Activated naive CD4-positive, alpha-beta T cell treated with anti-CD3 and anti-CD28 coated beads, Interleukin-2, amount 10 ng/mL, durations not matched to agents 7 days and 5 days (primary cell): ENCODE measurements at places on chromosomes 16 and 17.

DNA sequence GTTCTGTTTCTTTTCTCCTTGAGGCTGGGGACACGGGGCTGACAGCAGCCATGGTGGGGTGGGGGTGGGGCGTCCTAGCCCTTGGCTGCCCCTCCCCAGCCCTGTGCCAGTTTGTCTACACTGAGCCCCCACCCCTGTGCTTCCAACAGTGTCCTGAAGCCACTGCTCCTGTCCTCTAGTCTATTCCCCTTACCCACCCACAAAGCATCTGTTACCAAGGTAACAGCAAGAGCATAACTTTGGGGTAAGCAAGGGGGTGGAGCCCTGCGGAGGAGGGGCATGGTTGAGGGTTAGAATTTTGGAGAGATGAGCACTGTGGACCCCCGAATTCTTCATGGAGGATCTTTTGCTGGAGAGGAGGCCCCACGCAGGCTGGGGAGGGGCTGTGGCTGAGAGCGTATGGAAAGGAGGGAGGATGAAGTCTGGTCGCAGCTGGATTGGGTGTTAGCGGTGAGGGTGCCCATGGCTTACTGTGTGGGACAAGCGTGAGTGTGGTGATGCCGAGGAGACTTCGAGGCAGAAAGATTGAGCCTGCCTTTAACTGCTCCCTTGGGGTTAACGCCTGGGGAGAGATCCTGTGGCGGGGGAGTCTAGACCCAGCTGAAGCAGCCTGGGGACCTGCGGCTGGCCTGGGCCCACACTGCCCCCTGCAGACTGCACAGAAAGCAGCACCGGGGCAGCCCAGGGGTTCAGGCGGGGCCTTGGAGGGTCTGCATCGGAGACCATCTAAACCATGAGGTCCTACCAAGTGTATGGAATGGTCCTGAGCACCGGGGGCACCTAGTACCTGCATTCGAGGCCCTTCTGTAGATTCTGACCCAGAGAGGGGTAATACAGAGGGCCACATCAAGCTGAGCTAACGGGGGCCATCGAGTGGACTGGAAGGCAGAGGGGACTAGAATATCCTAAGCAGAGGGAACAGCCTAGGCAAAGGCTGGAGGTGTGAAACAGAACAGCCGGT is 6.1 kb upstream of the STAC2 start:
- peak; percentile 66 for DNase-seq

DNA sequence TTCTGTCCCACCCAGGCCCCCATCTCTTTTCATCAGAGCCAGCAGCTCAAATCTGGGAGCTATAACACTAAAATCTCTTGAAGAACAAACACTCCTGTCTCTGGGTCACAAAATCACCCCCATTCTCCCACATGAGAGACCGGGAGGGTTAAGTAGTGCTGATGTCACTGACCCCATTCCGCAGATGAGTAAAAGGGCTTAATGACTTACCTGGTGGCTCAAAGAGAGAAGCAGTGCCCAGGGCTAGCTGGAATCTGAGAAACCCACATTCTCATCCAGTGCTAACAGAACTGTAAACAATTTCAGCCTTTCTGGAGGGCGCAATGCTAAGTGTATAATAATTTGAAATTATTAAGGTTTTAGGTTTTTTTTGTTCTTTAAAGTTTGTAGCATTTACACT is 26.3 kb upstream of the LHX1 start:
- no peak for DNase-seq

- peak; percentile 87 for DNase-seq
Observed at GRCh38 chr17:82418001-82418986, at the start of the genes HEXD and OGFOD3. TSS of gene HEXD (plus strand) at chr17:82418347. CDS start at chr17:82419800, 1,453 bp downstream. TSS of gene OGFOD3 (minus strand) at chr17:82418586. CDS start at chr17:82418485, 101 bp downstream.

GRCh38 chr17:69540356-69540755 is 125.9 kb downstream of the MAP2K6 start:
- no peak for DNase-seq

DNA sequence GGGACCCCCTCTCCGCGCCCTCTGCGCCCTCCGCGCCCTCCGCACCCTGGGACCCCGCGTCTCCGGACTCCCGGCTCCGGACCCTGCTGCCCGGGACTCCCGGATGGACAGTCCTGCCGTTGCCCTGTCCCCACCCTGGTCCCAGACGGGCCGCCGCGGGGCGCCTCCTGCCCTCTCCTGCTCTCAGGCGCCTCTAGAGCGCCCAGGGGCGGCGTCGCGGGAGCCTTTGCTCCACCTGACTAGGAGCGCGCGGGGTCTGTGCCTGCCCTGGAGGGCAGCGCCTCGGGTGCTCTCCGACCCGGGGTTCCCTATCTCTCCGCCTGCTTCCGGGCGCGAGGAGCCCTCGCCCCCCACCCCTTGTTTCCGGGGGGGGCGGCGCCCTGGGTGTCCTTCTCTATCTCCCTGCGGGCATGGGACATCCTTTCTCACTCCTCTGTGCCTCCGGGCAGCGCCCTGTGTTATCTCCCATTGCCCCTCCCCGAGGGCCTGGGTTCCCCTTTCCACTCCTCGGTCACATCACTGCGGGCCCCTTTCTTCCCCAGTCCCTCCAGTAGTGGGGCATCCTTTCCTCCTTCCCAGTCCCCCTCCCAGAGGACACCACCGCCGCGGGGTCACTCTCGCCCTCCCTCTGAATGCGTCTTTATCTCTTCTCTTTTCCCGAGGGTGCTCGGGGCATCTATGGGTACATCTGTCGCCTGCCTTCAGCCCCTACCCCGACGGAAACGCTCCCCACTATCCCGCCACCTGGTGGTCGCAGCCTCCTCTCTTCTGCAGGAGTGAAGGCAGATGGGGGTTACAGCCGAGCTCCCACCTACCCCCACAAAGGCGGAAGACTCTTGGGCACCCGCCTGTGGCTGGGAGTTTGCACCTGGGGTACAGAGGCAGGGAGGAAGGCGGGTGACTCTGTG is 875 bp downstream of the PRKCB start:
- DNase-seq = peak; percentile 72

- DNase-seq = no peak
Observed at GRCh38 chr16:57871456-57871855, 69.2 kb upstream of the KIFC3 start.

DNA sequence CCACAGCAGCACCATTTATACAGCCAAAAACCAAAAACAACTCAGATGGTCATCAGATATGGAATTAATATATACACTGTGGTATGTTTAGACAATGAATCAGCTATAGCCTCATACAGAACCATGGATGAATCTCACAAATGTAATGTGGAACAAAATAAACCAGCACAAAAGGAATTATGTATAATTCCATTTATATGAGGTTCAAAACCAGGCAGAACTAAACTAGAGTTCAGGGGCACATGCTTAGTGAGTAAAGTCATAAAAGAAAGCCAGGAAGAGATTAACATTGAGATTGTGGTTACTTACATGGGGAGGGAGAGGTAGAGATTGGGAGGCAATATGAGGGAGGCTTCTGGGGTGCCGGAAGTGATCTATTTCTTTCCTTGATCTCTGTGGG is 231.1 kb downstream of the COPRS start:
- DNase-seq = no peak

- DNase-seq = peak; percentile 84
Observed at GRCh38 chr17:45149037-45149668, 878 bp downstream of the HEXIM1 start.

DNA sequence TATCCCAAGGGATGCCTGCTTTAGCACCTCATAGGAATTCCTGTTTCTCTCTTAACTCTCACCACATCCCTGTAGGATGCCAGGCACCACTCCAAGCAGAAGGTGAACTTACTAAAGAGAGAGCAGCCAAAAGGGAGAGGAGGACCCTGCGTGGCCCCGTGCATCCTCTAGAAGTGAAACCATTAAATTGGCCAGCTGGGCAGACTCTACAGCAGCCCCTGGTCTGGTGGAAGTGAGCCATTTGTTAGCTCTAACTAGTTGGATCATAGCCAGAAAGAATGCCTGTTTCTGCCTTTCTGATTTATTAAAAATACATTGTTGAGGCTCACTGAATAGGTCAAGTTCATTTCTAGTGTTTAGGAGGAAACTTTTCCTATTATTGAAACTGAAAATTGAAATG is 22.3 kb downstream of the TMEM11 start:
- DNase-seq = no peak

- peak; percentile 25 for DNase-seq
Observed at GRCh38 chr16:56451753-56452689, 667 bp downstream of the OGFOD1 start.

DNA sequence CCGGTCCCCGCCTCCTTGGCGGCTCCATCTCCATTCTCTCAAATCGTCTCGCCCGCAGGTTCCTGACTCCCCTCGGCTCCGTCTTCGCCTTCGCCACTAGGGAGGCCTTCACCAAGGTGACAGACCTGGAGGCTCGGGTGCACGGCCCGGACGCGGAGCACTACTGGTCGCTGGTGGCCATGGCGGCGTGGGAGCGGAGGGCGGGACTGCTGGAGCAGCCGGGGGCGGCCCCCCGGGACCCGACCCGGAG is 862 bp downstream of the GLTPD2 start:
- DNase-seq = no peak

DNA sequence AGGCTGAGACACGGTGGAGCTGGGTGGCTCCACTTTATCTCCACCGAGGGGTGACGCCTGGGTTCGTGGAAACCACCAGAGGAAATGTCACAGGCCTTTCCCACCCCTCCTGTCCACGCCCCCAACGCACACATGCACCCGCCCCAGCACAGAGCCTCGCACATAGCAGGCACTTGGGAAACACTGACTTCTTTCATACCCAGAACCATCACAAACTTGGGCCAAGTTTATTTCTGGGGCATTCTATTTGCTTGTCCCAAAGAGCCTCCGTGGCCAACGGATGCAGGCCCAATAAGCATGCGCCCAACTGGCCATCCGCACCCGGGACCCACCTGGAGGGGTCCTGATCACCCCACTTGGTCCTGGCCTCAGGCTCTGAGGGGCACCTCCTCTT is 3.3 kb downstream of the BCAR1 start:
- no peak for DNase-seq

DNA sequence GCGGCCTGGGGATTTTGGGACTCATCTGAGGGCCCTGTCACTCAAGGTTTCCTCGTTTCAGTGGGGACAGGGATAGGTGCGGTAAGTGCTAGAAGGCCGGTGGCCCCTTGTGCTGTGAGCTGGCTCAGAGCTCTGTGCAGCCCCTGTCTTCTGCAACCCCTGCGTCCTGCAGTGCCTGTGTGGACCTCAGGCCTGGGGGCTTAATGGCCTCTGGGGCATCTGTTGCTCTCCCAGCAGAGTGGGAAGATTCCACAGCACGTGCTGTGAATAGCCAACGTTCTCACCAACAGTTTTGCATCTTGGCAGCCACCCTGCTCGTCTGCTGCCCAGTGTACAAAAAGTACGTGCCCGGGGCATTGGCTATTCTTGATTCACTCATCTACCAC is 4.9 kb downstream of the FOXC2 start:
- DNase-seq = no peak

DNA sequence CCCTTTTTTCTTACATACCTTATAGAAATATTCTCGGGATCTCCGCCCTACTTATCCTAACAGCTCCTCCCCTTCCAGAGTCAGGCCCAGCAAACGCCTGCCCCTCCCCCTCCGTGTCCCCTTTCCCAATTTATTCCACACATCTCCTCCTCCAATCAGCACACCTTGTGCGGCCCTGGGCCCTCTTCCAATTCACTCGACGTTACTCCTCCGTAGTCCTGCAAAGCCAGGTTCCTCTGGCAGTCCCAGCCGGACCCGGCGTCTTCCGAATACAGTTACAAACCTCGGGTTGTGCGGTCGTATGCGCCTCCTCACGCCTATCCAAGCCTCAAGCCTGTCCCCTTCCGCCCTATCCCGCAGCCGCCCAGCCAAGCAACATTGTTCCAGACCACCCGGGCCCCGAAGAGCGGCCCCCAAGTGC is 677 bp downstream of the CBX1 start:
- no peak for DNase-seq

DNA sequence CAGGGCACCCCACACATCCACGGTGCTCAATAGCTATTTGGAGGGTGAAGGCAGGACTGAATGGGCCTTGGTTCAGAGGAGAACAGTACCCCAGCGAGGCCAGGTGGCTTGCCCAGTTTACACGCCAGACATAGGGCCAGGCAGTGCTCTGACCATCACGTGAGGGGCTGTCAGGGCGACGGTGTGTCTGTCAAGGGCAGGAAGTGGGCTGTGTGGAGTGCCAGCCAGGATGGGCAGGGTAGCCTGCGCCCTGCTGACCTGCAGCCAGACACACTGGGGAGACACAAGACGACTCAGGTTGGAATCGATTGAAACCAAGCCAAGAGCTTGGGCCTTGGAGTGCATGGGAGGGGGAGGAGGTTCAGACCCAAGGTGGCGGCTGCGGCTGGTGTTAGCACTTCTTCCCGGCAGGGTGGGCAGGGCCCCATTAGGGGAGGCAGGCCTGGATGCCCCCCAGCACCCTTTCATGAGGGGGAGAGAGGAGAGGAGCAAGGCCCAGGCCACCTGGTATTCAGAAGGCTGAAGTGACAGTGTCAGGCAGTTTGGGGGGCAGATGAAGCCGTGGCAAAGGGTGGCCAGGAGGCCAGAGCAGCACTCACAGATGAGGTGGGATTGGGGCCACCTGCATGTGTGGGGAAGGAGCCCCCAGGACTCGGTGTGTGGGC is 68.2 kb downstream of the SREBF1 start:
- no peak for DNase-seq

- DNase-seq = no peak
Observed at GRCh38 chr16:65314627-65315008, 192.8 kb upstream of the CDH11 start.

GRCh38 chr17:35002876-35003551 is 22.7 kb downstream of the LIG3 start:
- DNase-seq = no peak

DNA sequence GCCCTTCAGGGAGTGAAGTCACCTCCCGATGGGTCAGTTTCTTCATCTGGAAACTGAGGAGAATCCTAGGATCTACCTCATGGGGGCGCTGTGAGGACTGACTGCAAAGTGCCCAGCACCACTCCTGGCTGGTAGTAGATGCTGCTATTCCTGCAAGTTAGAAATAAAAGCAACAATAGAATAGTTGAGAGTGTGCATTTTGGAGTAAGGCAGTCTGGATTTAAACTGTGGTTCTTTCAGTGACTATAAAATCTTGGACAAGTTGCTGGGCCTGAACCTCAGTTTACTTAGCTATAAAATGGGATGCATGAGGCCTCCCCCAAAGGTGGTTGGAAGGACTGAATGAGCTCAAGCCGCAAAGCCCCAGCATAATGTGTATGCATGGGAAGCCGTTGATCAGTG is 70.6 kb downstream of the CYB5B start:
- DNase-seq = peak; percentile 52

GRCh38 chr17:31677036-31677435 is 182.0 kb downstream of the COPRS start:
- no peak for DNase-seq
